KBM-7 (cell line): ENCODE measurements at places on chromosomes 4 and X.

DNA sequence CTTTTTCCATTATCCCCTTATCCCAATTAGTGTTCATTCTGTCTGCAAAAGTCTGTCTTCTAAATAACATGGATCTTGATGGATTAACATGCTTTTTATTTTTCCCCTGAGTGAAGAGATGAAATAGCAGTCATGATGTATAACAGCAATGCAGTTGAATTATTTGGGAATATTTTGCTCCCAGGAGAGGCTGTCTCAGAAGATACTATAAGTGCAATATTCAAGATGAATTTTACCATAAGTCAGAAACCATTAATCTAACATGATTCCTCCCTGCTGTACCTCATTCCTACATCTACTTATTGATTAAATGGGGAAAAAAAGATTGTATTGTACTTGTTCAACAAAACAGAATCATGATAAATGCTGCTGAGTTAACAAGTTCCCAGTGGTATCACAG is 233.2 kb upstream of the KCNIP4 start:
- no peak for DNase-seq

DNA sequence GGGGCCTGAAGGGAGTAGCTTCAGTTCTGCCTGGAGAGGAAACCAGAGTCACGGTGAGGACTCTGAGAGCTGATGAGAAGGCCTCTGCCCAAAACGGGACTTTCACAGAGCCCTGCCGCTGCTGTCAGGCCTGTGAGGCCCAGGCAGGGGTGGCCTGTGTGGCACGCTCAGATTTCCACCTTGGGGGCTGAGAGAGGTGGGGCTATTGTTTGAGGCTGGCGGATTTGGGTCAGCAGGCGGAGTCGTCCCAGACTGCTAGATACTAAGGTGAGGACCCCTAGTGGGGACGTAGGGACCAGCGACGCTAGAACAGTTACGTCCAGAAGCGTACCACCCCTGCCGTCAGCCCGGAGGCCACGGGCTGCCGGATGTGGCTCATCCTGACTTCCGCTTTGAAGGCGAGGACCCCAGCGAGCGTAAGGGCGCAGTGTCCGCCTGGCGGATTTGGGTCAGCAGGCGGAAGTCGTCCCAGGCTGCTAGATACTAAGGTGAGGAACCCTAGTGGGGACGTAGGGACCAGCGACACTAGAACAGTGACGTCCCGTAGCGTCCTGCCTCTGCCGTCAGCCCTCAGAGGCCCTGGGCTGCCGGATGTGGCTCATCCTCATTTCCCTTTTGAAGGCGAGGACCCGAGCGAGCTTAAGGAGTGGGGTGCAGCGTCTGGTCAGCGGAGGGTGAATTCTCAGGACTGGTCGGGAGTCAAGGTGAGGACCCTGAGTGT is at the start of gene MAGEB1:
Gene MAGEB1, plus strand, starts transcription at position 378 of the 721 bp plus-strand sequence. CDS start 3,348 bp downstream, outside the sequence.
- DNase-seq, result no peak

GRCh38 chrX:97039363-97040029 is 155.8 kb downstream of the RPA4 start:
- DNase-seq, result no peak

DNA sequence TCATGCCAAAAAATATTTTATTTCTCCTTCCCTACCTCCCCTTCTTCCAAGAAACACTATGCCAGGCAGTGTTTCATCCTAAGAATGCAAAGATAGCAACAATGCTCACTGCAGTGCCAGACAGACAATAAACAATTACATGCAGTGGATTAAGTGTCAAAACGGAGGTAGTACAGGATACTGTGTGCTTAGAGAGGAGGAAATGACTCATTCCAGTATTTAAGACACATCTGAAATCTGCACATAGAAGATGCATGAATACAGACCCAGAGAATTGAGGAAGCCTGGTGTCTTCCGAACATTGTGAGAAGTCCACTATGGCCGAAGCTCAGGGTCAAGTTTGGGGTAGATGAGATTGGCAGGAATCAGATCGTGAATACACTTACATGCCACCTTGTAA is 326.4 kb downstream of the PPP3CA start:
- DNase-seq, result peak; percentile 52

DNA sequence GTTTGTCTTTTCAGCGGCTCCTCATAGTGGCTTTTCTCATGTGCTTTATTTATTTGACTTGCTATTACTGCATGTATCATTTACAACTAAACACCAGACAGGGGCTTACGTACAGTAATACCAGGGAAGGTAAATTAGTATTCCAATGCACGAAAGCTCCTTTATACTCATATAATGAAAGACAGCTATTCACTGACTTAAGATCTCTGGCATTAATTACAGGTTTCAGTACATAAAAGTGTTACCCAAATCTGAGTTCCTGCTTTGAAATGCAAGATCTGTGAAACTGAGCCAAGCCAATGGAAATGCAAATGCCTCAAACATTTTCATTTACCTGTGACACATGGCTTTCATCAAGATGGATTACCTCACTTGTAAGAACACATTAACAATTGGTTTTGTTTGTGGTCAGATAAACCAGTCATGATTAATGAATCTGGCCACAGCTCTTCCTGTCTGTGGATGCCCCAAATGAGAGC is 107.2 kb downstream of the ANAPC4 start:
- no peak for DNase-seq

DNA sequence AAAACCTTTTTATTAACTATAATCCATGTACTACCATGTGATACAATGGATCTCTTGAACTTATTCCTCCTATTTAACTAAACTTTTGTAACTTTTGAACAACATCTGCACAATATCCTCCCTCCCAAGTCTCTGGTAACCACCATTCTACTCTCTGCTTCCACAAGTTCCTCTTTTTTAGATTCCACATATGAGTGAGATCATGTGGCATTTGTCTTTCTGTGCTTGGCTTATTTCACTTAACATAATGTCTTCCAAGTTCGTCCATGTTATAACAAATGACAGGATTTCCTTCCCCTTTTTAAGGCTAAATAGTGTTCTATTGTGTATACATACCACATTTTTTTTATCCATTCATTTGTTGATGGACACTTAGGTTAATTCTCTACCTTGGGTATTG is 28.1 kb downstream of the DCAF8L1 start:
- DNase-seq, result peak; percentile 91

GRCh38 chrX:36804066-36804465 is 204.1 kb upstream of the FAM47C start:
- DNase-seq, result no peak

DNA sequence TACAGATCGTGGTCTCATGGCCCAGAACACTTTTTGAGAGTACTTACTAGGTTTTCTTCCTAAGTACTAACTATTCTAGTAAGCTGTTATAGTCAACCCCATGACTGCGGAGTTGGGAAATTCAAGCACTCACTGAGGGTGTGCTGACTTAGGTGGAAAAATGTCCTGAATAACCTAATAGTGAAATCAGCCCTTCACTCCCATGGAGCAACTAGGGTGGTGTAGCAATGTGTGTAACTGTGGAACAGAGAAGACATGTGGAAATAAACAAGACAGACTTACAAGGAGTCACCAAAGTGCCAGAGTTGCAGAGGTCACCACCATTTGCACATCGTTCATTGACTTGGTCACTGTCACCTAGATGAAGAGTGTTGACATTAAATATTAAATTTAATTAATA is 12.1 kb upstream of the VSIG4 start:
- DNase-seq, result no peak

DNA sequence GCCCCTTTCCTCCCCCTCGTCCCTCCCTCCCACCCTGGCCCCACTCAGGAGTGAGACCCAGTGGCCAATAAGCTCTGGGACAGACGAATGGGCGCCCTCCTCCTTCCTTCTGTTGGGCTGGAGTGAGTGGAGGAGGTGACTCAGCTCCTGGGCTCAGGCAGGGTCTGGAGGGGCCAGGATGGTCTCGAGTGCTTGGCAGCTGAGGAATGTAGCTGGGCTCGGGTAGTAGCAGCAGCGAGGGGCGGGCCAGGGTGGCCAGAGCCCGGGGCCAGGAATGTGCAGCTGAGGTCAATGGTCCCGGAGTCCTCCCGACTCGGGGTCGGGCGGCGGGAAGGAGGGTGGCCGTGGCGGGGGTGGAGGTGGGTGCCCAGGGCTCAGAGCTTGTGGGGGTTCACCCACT is 15.0 kb downstream of the G6PD start:
- DNase-seq, result no peak

- DNase-seq, result peak; percentile 16
Observed at GRCh38 chrX:7941390-7942042, 14.3 kb upstream of the PNPLA4 start.

- peak; percentile 33 for DNase-seq
Observed at GRCh38 chr4:147732518-147733235, 789 bp downstream of the ARHGAP10 start.

DNA sequence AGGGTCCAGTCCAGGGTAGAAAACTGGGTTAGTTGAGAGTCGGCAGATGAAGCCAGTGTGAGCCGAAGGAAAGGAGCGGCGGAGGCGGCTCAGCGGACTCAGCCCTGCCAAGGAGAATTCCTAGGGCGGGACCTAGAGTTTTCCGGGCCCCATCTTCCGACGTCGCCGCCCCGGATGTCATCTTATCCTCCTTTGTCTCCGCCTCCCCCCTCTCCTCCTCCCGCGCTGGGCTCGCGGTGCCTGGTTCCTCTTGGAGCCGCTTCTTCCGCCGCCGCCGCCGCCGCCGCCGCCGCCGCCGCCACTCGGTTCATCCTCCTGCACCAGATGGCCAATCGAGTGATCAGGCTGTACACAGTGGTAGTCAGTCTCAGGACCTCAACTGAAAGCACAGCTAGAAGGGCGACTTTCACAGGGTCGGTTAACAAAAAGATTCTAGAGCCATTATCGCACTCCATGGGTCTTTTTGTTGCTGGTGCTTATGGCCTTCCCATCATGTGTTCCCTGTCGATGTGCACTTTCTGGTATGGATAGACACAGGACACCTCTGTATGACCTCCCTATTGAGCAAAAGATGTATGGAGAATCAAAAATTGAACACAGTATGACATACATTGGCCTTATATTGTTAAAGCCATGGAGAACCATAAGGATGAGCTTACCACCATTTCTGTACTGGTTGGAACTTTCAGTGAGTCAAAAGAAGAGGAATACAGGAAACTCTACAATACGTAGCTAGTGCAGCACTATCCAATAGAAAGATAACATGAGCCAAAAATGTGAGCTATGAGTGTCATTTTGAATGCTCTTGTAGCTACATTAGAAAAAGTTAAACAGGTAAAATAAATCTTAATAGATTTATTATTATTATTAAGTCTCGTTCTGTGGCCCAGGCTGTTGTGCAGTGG is 32.4 kb upstream of the THOC2 start:
- DNase-seq, result peak; percentile 93

DNA sequence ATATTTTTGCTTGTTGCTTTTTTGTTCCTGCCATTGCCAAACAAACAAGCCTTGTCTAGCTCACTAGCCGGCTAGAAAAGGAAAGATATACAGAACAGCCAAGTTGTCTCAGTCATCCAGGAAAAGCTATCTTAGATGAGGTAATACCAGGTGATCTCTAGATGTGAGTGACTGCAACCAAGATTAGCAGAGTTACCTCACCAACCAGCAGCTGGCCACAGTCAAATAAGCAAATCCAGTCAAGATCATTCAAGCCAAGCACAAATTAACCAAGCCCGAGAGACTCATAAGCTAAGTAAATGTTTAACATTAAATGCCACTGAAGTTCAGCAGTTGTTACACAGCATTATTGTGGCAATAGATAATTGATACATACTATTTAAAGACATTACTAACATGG is 108.6 kb downstream of the CENPC start:
- DNase-seq, result no peak

DNA sequence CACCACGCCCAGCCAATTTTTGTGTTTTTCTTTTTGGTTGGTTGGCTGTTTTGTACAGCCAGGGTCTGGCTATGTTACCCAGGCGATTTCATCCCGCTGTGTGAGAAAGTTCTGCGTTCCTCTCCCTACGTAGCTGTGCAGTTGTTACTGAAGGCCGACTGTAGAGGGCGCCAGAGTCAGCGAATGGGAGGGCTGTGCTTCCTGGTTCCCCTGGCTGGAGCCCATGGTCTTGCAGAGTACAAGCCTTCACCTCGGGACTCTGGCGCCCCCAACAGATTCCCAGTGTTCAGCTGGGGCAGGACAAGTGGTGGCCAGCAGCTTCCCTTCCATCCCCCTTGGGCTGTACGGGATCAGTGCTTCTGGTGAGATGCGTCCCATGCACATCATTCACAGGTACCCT is 5.6 kb upstream of the CT45A1 start:
- DNase-seq, result peak; percentile 58

DNA sequence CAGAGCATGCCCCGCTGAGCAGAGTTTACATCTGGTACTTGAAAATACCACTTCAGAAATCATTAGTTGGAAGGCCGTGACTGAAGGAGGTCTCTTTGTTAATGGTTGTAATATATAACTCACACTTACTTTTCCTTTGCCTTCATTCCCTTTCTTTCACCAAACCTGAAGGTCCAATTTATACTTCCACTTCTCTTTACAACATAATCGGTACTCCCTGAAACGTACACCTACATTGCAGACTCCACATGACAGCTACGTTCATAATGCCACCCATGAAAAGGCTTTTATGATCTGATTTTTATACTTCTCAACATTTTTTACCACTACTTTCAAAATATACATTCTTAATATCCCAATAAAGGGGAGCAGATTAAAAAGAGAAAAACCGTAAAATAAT is 298.7 kb downstream of the C4orf33 start:
- no peak for DNase-seq

DNA sequence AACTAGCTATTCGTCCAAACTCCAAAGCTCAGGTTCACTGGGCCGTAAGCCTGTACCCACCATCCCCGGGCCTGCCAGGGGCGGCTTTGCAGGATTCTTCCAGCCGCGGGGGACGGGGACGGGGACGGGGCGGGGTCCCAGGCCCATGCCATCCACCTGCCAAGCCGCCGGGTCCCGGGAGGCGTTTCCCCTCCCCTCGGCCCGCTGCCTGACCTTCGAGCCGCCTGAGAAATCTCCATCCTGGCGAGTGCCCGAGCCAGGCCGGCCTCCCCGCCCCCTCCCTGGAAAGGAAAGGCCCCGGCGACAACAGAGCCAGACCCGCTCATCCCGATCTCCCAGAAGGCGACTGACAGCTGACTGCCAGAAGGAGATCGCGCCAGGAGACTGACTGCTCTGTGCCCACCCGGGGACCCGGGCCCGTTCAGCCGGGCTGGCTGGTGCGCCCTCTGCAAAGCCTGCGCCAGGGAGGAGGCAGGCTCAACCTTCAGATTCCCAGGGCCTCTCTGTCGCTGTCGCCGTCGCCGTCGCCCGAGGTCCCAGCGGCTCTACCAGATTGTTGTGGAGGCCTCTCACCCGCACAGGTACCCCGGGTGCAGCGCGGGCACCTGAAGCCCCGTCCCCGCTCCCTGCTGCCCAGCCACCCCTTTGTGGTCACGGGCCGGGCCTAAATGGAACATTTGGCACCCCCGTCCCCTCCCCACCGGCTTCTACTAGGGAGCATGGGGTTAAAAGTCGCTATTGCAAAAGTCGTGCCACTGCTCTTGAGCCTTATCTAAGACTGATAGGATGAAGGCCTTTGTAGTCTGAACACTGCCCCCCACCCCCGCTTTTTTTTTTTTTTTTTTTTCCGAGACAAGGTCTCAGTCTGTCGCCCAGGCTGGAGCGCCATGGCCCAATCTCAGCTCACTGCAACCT is at the start of gene RGN:
Gene RGN, plus strand, starts transcription at position 315 of the 915 bp plus-strand sequence. CDS start 2,702 bp downstream, outside the sequence.
- DNase-seq, result no peak

DNA sequence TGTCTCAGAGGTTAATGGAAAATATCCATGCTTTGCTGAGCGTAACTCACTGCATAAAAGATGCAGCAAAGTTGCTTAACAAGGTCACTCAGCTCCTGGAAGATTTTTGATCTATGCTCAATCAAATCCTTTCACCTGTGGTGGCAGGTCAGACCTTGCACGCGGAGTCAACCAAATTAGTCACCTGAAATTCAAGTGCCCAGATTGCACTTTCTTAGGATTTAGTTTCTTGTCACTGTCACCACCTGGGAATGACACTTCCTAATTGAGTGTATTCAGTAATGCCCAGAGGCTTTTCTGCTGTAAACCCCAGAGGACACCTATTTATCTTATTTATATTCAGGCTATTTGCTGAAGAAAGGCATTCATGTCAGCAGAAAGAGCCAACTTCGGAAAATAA is 215.8 kb upstream of the SMIM31 start:
- no peak for DNase-seq
